ENCODE measurements at places on chromosomes 5 and 9.

GRCh38 chr5:180251141-180251540, 40.7 kb downstream of the MAPK9 start:
- DNase-seq = no peak

GRCh38 chr5:156000115-156000514, 326.8 kb upstream of the SGCD start:
- no peak for DNase-seq

DNA sequence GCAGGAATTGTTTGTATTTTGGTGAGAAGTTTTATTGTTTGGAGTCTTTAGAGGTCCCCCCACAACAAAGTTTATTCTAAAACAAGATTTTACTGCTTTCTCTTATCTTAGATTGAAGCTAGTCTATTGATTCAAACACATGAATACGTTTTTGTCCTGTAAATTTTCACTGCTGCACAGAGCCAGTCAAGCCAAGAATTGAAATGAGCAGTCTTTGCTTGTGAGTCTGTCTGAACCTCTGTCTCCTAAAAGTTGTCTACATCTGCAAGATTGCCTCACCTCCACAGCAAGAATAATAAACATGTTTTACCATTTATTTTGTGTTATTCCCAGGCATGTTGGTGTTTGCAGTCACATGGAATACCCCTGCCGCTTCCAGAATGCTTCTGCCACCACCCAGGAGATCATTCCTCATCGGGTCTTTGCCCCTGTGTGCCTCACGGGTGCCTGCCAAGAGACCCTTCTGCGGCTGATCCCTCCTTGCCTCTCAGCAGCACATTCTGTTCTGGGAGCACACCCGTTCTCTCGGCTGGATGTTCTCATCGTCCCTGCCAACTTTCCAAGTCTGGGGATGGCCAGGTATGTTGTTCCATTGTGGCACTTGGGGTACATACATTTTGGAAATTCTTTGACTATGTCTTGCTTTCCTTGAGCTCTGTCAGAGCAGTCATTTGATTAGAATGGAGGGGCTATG, 74.1 kb downstream of the AOPEP start:
- DNase-seq = no peak

GRCh38 chr9:21903380-21903965, 90.7 kb downstream of the CDKN2A start:
- no peak for DNase-seq

GRCh38 chr9:7988644-7989280, 189.2 kb upstream of the DMAC1 start:
- no peak for DNase-seq

GRCh38 chr5:75005561-75005960, 46.8 kb downstream of the GCNT4 start:
- no peak for DNase-seq

- peak; percentile 37 for DNase-seq
Measured at GRCh38 chr5:121189342-121190305, 662.1 kb upstream of the FTMT start.

GRCh38 chr5:97047076-97047475, 95.3 kb downstream of the LIX1 start:
- DNase-seq = no peak

DNA sequence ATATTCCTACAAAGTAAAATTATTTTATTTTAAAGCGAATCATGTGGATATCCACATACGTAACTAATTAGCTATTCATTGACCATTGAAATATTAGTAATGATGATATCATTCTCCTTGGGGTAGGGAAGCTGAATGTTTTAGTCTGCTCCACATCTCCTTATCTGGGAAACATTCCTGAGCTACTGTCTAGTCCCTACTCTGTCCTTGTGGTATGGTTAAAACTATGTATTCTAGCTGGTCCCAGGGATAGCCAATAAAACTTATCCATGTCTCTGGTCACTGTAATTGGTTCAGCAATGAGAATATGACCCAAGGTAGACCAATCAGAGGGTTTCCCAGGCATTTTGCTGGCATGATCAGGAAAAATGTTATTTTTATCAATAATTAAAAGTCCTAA, 76.0 kb upstream of the DAP start:
- no peak for DNase-seq

DNA sequence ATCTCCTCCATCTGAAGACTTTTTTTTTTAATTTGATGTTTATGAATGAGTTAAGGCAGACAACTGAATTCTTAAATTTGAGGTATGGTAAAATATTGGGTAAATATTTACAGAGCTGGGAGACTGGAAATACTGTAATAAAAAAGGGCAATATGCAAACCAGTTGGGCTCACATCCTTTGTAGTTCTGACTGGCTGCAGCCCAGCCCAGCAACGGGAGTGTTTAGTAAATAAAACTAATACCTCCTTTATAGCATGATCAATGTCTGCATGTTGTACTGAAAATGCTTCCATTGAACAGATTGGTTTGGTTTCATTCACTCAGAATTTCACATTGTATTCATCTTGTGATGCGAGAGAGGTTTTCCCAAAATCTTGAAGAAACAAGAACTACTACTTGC, 365.0 kb downstream of the DMRT2 start:
- DNase-seq = no peak

DNA sequence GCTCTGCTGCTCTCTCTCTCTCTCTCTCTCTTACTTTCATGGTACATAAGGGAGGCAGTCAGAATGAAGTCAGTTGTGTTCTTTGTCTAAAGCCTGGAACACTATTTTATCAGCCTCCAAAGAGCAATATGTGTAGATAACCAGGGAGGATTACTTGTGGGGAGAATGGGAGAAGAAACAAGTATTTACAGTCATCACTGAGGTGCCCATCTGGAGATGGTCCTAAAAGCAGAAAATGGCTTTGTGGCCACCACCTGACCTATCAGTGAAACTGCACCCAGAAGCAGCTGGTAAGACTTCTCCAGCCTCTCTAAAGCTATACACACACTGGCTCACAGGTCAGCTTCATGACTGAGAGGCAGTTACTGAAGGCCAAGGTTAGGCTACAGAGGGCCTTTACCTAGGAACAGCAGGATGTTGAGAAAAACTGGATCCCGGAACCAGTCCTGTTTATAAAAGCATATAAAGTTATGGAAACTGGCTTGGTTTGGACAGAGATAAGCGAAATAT, 75.1 kb downstream of the MRPS27 start:
- DNase-seq = peak; percentile 56

DNA sequence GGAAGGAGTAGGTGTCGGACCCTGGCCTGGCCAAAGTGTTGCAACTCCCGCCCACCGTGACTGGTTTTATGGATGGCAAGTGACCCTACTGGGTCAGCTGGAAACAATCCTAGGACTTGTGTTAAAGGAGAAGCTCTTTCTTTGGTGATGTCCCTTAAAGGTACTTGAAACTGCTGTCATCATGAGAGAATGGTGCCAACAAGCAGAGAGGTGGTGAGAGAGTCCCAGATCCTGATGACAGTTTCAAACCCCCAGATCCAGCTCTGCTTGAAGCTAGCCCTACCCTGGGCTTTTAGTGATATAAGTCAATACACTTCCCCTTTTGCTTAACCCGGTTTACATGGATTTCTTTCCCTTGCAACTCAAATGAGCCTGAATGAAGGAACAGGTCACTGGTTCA, 72.5 kb upstream of the UBTD2 start:
- no peak for DNase-seq

- no peak for DNase-seq
Measured at GRCh38 chr9:129988607-129989361, 54.2 kb downstream of the FNBP1 start.

- no peak for DNase-seq
Measured at GRCh38 chr9:127828262-127829031, 25.8 kb downstream of the FPGS start.

GRCh38 chr9:113535756-113536155, 72.2 kb downstream of the RGS3 start:
- DNase-seq = no peak

DNA sequence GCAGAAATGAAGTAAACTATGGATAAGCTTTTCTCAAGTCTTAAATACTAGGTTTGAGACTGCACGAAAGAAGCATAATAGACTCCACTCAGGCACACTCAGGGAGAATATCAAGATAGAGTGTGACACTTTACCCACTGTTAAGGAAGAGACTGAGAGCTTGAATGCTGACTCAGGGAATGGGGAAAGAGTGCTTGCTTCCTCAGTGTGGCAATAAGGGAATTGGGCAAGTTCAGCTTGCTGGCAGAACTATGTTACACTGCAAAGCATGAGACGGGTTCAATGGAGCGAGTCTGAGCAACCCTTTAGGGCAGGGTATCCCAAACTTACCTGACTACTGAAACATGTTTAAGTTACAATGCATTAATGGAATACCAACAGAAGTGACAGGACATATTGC, 237.7 kb upstream of the MEF2C start:
- DNase-seq = no peak

DNA sequence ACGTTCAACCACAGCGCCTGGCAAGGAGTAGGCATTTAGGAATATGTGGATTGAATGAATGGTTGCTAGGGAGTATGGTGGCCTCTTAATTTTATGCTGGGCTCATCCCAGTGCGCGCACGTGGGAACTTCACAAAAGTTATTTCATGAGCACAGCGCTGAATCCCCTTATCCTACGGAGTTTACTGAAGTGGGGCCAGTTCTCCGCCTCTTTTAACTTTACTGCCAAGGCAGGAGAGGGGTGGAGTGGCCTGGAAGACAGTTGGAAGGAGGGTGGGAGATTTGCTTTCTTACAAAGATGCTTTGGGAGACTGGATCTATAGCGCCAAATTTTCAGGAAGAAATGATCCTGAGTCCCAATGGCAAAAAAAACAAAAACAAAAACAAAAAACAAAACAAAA, 326.5 kb downstream of the SH3GL2 start:
- DNase-seq = no peak
